ENCODE measurements at places on chromosomes 7 and 10.
A peak's percentile ranks its signal among the peaks of the same experiment; 100 is the strongest.

DNA sequence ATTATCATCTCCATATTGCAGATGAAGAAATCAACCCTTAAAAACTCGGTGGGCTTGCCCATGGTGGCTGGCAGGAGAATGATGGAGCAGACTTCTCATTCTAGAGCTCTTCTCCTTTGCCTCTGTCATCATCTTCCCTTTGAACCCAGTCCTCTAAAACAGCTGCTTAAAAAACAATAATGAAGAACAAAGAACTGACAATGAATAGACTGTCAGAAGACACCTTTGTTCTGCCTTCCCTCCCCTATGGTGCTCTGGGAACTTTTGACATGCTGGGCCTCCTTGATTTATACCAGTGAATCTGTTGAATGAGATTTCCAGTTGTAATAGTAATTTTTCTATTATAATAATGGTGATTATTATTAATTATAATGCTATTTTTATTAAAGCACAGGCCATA, 103.0 kb downstream of the SORCS3 start:
- DNase-seq, result no peak

DNA sequence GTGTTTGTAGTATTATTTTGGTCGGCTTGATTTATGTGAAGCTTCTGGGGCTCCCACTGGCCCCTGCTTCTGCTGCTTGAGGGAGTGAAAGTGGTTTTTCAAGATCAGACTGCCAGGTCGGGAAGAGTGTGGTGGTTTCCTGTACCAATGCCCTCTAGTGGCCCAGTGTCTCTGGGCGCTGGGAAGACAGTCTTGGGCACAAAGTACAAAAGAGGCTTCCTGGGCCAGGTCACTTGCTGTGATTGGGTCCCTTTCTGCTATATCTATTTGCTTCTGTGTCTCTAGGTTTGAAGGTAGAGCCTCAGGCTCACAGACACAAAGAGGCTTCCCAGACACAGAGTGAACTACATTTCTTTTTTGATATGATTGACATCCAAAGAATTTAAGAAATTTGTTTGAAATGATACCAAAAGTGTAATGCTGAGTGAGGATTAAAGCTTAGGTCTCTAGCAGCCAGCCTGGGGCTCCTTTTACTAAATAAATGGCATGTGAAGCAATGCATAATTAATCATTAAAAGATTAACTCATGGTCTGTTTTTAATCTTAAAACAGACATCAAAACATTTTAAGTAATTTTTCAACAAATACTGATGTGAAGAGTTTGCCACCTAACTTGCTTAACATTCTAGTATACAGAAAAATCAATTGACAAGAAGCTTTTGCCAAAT, 36.3 kb downstream of the ABCB1 start:
- peak; percentile 6 for DNase-seq

- DNase-seq, result no peak
These were observed 15.9 kb downstream of the TDRD1 start for GRCh38 chr10:114195079-114195478.

DNA sequence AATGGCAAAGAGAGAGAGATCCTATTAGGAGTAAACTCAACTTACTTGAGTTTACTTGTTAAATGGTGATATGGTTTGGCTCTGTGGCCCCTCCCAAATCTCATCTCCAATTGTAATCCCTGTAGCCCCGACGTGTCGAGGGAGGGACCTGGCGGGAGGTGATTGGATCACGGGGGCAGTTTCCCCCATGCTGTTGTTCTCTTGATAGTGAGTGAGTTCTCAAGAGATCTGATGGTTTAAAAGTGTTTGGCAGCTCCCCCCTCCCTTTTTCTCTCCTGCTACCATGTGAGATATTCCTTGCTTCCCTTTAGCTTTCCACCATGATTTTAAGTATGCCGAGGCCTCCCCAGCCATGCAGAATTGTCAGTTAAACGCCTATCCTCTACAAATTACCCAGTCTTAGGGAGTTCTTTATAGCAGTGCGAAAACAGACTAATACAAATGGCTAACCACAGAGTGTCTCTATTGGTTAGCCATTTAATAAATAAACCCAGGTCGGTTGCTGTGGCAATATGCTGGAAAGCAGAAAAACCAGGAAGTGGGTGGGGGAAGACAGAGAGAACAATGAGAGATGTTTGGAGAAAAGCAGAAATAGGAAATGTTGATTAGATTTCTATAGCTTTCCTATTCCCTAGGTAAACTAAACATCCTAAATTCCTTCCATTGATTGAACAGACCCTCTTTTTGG, 3.0 kb upstream of the STMP1 start:
- no peak for DNase-seq

GRCh38 chr7:118563311-118563710, 338.8 kb downstream of the ANKRD7 start:
- DNase-seq, result no peak

DNA sequence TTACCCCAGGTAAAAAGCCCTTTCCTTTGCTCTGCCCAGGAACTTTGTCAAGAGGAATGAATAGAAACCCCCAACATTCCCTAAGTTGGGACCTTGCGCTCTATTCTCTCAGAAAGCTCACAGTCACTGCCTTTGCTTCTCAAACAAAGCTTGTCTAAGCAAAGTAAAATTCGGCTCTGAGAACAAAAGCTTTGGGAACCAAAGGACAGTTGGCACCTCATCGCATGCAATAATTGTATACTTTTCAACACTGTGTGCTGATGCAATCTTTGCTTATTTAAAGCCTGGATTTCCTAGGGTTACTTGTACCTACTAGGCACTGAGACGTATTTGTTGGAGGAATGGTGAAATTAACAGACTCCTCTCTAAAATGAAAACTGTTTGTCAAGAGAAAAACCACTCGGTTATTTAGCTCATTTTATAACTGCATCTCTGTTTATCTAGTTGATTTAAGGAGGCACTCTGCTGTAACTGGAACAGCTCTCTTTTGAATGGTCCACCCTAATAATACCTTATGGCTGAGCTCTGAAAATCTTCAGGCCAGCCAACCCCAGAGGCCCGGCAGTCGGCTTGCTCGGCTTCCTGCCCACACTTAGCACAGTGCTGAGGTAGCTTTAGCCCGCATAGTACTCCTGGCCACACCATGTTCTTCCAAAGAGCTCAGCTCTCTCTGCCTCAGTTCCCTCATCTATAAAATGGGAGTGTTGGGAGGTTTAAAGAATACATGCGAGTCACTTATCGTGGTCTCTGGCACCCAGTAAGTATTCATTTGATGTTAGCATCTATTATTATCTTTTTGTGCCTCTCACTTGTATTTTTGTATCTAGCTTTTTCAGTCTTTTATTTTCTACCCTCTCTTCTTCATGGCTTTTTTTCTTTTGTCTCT, 80.2 kb upstream of the PRR15 start:
- DNase-seq, result no peak

DNA sequence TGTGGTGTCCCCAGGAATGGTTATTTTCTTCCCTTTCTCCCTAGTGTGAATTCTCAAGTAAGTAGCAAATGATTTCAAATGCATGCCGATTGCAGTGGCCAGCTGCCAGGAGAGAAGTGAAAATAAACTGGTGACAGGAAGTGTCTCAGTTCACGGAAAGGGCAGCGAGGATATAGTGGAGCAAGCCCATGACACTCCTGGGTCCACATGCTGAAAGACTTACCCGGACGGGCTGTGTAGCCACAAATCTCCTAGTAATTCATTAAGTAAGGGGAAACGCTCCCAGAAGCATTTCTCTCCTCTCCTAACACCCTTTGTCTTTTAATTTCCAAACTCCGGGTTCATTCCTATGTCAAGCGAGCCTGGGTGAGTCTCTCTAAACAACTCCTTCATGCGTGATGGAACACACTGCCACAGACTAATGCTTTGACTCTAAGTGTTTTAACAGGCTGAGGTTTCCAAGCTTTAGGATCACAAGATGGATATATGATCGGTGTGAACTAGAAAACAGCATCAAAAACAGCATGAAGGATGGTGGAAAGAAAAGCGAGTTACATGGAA, 125.6 kb downstream of the CYP26A1 start:
- DNase-seq, result peak; percentile 78

- DNase-seq, result no peak
These were observed 758.7 kb downstream of the CNTNAP2 start for GRCh38 chr7:146875237-146875785.

DNA sequence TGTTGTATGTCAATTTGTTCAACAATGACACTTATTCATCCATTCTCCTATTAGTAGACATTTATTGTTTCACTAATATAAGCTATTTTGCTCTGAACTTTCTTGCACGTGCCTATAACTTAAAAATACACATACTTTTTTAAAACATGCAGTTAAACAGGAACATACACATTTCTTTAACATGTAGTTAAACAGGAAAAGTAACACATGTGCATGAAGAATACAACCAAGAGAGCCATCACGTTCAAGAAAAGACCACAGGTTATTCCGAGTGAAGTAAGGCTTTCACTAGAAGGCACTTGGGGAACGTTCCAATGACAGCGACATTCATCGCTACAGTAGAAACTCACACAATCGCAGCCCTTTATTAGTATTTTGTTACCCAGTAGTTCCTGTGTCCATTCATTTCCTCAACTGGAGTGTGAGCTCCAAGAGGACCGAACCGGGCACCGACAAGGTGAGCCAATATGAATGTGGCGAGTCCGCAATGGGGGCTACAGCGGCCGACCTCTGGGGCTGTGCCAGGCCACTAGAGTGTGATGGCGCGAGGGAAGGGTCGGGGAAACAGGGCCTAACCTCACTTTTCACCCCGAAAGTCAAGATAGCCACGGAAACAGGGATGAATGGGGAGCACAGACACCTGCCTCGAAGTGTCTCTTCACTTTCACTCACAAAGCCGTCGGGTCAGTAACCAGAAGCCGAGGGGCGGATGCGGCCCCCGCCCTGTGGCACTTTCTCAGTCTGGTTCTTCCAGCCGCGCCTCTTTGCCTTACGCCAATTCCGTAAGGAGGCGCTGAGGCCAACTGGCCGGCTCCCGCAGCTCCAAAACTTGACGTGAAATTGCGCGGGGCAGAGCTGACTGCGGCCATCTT, 775 bp upstream of the SEPTIN7 start:
- peak; percentile 93 for DNase-seq

GRCh38 chr10:124090601-124091209, 2.7 kb downstream of the CHST15 start:
- DNase-seq, result no peak

DNA sequence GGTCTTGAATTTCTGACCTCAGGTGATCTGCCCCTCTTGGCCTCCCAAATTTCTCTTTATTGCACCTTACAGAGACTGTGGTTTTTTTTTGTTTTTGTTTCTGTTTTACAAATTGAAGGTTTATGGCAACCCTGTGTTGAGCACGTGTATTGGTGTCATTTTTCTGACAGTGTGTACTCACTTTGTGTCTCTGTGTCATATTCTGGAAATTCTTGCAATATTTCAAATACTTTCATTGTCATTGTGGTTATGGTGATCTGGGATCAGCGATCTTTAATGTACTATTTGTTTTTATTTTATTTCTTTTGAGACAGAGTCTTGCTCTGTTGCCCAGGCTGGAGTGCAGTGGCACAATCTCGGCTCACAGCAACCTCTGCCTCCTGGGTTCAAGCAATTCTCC, 89.8 kb downstream of the PRTFDC1 start:
- DNase-seq, result no peak

GRCh38 chr10:48604991-48605508, at the start of gene ARHGAP22:
Gene ARHGAP22 (minus strand): TSS chr10:48605073. CDS start chr10:48604796, 277 bp downstream.
- DNase-seq, result no peak

GRCh38 chr10:19576576-19576975, 239.7 kb upstream of the PLXDC2 start:
- DNase-seq, result no peak

DNA sequence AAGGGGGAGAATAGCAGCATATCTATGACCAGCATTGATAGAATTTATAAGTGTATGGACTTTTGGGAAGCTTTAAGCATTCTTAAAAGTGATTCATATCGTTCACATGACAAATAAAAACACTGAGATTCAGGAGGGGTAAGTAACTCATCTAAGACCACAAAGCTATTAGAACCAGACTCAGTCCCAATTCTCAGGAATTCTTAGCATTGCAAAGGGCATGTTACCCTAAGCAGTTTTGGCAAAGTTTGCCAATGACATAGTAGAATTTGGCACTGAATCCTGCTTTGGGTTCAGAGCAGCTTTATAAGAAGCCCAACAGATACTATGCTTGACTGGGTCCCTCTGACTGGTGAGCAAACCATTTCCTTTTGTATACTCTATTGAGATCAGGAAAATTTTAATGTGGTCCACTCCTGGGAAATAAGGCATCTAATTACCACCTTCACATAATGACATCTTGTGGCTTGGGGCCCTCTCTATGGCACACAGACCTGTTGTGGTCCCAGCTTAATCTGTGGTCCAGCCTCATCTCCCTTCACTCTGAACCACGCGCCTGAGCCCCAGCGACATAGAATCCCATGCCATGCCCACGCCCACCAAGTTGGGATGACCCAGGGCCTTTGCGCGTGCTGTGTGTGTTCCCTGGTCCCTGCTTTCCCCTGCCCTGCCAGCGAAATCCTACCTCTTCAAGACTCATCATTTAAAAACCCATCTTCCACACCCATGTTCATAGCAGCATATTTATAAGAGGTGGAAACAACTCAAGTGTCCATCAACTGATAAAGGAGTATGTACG, 37.5 kb upstream of the DOCK1 start:
- DNase-seq, result no peak

- DNase-seq, result no peak
These were observed 30.6 kb downstream of the ADARB2 start for GRCh38 chr10:1706711-1707110.

GRCh38 chr10:24908793-24909423, 43.5 kb downstream of the PRTFDC1 start:
- DNase-seq, result no peak

GRCh38 chr10:33093362-33093761, 135.3 kb upstream of the ITGB1 start:
- no peak for DNase-seq

DNA sequence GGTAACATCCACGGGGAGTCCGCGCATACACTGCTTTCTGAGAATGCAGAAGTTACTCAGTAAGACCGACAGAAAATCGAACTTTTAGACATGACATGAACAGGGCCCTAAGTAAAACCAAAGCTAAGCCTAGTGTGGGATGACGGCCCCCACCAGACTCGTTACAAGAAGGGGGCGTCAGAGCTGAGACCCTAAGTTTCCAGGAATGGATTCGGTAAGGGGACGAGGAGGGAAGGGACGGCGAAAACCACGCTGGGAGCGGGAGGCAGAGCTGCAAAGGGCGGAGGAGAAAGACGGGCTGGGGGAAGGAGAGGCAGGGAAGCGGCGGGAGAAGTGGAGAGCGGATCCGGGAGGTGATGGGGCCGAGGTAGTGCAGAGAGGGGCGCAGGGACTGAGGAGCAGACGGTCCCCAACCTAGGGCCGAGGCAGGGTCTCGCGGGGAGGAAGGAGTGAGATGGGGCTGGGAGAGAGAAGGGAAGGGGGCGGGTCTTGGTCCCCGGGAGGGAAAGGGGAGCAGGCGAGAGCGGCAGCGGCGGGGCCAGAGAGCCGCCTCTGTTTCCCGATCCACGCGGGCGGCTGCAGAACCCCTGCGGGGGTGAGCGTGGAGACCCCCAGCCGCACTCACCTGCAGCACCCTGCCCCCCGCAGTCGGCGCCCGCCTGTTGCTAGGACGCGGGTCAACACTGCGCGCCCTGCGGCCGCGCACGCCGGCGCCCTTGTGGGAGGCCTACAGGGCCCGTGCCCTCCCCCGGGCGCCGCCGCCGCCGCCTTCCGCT, 513 bp downstream of the ODAD2 start:
- DNase-seq, result peak; percentile 37

- DNase-seq, result peak; percentile 15
These were observed 193.5 kb downstream of the CFTR start for GRCh38 chr7:117673367-117673766.
